Nasal cavity respiratory epithelium epithelial cell of viscerocranial mucosa (primary cell): ENCODE measurements at places on chromosomes 7 and 10. TPM values are rescaled to one million over a fixed set of nuclear protein-coding genes. Genes with fewer than 3 reads are reported as not detected.

OR2A1 gene
- not detected in 2 replicates for total RNA-seq

RPEL1 gene
- under 0.01 and 0.14 TPM in 2 replicates for total RNA-seq

DYNC1I1 gene
- total RNA-seq, result 0.21 TPM in 1 of 2 replicates, not detected in the other

HACD1 gene
- total RNA-seq, result 20.2 and 22.6 TPM in 2 replicates

ZFAND2A gene
- 27.8 and 62.2 TPM in 2 replicates for total RNA-seq

CCDC146 gene
- 2.1 and 6.8 TPM in 2 replicates for total RNA-seq

LIMK1 gene
- 11.6 and 48.8 TPM in 2 replicates for total RNA-seq
